Stimulated activated CD8-positive, alpha-beta memory T cell treated with anti-CD3 and anti-CD28 coated beads, Interleukin-2, amount 100 ng/mL, for 48 hours (primary cell): ENCODE measurements at places on chromosomes 1 and 21.

DNA sequence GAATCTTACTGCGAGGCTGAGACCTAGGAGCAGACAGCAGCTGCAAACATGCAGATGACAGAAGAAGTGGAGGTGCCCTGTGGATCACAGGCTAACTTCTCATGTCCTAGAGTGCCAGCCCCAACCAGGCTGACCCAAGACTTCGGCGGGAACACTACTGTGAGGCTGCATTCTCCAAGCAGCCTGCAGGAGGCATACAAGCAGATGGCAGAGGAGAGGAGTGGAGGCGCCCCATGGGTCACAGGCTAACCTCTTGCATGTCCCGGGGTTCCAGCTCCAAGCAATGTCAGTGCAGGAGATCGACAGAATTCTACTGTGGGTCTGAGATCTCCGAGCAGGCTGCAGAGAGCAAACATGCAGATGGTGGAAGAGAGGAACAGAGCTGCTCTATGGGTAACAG lies 98.1 kb upstream of the ZNF678 start:
- DNase-seq = no peak

DNA sequence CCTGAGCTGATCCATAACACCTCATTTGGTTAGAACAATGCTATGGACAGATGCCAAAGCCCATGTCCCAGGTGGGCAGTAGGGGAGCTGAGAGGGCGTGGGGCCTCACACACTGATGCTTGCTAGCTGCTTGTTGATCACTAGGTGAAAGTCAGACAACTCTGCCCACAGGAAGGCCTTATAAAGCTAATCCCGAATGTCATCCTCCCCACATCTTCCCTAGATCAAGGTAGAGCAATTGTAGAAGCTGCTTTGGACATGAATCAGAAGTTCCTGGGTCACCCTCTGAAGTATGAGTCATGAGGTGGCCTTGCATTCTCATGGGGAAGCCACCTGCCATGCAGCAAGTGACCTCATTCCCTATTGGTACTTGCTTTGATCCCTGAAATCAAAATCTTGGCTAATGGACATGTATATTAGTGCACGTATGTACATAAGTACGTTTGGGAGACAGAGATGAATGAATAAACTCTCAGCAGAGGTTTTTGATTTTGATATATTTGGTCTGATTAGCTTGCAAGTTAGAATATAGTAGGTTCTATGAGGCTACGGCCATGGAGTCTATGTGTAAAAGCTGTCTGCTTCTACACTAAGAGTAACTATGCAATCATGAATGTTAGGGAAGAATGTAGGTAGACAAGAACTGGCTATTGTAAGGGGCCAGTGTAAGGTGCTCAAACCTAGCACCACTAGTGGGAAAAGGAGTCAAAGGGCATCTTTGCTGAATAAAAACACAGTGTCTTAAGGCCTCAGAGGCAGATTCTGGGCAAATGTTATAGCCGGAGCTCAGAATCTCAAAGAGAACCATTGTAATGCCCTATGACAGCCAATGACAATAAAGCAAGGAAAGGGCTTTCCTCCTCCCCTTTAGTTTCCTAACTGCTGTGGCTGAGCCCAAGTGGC lies 52.6 kb downstream of the ABCA4 start:
- no peak for DNase-seq

- DNase-seq = no peak
Measured at GRCh38 chr1:239819096-239819495, 272.6 kb upstream of the FMN2 start.

DNA sequence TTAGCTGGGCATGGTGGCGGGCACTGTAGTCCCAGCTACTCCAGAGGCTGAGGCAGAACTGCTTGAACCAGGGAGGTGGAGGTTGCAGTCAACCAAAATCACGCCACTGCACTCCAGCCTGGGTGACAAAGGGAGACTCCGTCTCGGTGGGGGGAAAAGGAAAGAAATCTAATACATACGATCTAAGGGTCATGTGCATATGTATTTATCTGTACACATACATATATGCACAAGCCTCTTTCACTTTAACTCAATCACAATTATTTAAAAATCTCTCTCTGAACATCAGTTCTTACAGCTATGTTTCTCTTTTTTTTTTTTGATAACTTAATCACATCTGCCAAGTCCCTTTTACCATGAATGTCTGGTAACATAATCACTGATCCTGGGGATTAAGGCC lies 34.7 kb downstream of the EVA1C start:
- DNase-seq = no peak
